ENCODE measurements at places on chromosomes 3 and 15.

GRCh38 chr3:81485444-81485865 lies 276.0 kb downstream of the GBE1 start:
- peak; percentile 3 for DNase-seq

GRCh38 chr3:98680723-98681122 lies 82.4 kb upstream of the ST3GAL6 start:
- no peak for DNase-seq

DNA sequence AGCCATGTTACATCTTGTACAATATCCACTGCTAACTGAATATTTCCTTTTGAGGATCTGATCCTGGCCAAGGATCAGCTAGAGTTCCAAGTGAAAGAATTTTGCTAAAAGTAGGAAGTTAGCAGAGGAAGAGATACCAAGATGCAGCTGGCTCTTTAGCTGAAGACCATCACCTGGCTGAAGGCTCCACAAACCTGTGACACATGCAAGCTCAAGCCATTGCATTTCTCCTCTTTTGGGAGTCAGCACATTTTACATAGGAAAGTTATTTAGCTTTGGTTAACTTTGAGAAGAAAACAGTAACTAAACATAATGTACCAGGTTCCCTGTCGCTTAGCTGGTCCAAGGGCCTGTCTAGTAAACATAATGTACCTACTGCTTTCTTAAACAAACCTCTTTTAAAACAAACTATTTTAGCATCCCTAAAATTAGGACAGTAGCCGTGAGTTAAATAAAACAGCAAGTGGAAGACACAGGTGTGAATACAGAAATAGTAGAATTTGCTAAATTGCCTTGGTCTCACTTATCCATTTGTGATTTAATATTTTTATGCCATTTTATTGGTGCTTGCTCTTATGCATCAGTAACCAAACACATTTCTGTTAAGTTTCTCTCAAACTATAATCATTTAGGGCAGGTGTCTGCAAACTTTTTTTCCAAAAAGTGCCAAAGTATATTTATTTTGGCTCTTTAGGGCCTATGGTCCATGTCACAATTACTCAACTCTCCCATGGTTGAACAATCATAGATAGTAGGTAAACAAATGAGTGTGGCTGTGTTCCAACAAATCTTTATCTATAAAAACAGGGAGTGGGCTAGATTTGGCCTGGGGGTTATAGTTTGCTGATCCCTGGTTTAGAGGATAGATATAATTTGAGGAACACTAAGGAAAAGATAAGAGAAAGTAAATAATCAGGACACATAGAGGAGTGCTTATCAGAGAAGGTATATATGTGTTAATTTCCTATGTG lies 11.2 kb downstream of the GCSAM start:
- DNase-seq = no peak

DNA sequence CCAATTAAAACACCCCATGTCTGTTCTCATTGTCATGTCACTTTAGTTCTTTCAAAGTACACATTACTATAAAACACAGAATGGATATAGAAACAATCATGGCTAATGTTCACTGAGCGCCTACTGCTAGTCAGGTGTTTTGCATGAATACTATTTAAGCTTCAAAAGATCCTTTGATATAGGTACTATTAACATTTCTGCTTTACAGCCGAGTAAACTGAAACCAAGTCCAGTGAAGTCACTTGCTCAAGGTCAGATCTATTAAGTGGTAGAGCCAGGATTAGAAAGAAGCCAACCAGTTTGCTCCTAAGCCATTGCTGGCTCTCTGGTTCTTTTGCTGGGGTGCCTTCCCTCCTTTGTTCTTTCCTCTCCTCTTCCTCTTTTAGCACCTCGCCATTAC lies 32.4 kb upstream of the NMNAT3 start:
- no peak for DNase-seq

DNA sequence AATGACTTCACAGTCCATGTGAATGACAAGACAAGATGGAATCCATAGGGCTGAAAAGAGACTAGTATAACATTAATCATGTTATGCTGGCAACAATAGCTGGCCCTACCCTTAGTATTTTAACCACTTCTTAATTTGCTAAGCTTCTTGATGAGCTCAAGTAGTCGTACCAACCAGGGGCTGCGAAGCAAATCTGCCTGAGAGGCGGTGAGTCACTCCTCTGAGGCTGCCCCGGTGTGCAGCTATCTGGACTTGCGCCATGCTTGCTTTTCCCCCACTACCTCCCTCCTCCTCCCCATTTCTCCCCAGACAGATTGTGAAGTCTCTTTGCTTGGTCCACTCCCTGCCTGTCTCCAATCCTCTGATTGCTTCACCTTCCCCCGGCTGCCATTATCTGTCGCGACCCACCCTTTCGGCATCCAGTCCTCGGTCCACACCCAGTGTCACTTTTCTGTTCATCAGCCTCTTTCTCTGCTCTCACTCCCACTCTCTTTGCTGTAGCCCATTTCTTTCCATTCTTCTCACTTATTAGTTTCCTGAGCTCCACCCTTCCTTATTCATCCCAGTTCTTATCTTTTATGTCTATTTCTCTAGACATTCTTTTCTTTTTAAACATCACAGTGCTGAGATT lies 42.7 kb downstream of the DUT start:
- no peak for DNase-seq

- DNase-seq = no peak
These were observed 133.1 kb upstream of the LRRN1 start for GRCh38 chr3:3665961-3666640.

- DNase-seq = no peak
These were observed 48.8 kb upstream of the SRGAP3 start for GRCh38 chr3:9298236-9298635.

Data from CD4-positive, alpha-beta T cell treated with Interferon alpha-2 for 1 hour (primary cell).